ENCODE measurements at places on chromosomes 12 and 14.

GRCh38 chr12:125065919-125066570 is 810 bp downstream of the AACS start:
- H3K36me3 ChIP-seq: no peaks in the 10 kb centered on the region
- H3K27me3 ChIP-seq: no peaks in the 10 kb centered on the region
- no peak overlapping the region for H3K27ac ChIP-seq
- peaks cover 27% of the 10 kb centered on the region for H3K4me1 ChIP-seq

DNA sequence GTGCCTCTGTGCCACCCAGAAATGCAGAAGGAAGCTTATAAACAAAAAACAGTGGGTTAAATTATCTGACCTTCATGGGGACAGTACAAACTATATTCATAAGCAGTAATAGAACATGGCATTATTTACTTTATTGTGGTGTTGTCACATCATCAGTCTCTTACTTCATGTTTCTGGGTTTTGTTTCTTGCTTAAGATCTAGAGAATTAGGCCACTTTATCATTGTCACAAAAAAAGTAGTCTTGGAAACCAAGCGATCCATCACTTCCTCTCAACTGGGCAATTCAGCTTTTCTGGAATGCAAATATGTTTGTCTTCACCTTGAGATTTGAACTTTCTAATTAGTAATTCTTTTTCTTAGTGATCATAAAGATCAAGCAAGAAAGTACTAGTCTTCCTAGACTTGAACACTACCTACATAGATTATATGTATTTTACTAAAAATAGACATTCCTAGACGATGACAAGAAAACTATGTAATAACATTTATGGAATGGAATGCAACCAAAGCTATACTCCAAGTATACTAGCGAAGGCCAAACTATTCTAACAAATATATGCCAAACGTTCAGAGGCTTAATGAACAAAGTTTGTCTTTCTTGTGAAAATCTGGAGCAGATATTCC is 363.4 kb downstream of the DAD1 start:
- DNase-seq: no peak
- no peak overlapping the region for H3K27ac ChIP-seq
- peak overlapping the region; percentile 20 for H3K4me3 ChIP-seq
- H3K27me3 ChIP-seq: no peaks in the 10 kb centered on the region
- H3K4me1 ChIP-seq: peaks cover 30% of the 10 kb centered on the region

GRCh38 chr12:12007713-12008231 is 63.0 kb upstream of the BCL2L14 start:
- peaks cover 10% of the 10 kb centered on the region for H3K4me1 ChIP-seq
- DNase-seq: no peak
- no peak overlapping the region for H3K27ac ChIP-seq
- no peaks in the 10 kb centered on the region for H3K36me3 ChIP-seq

DNA sequence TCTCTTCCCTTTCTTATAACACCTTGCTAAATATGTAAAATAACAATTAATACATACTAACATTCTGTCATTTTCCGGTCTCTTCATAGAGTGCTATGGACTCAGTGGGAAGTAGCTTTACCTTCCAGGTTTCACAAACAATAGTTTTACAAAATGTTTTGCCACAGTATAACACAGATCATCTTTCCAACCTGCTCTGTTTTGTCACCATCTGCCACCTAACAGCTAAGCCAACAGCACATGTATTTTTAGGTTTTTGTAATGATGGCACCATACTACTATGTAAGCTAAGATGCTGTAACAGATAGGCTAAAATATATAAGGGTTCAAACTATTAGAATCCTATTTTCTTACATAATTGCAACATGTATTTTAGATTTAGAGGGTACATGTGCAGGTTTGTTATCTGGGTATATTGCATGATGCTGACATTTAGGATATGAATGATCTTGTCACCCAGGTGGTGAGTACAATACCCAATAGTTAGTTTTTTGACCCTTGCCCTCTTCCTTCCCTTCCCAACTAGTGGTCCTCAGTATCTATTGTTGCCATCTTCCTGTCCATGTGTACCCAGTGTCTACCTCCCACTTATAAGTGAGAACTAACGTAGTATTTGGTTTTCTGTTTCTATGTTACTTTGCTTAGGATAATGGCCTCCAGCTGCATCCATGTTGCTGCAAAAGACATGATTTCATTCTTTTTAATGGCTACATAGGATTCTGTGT is 8.7 kb downstream of the RHOJ start:
- no peaks in the 10 kb centered on the region for H3K4me1 ChIP-seq
- H3K27ac ChIP-seq: no peak overlapping the region
- H3K36me3 ChIP-seq: no peaks in the 10 kb centered on the region
- no peak overlapping the region for H3K4me3 ChIP-seq
- H3K27me3 ChIP-seq: 0 out of 2 replicates have a peak, but pooled peaks cover under 1% of the 10 kb centered on the region
- no peak for DNase-seq

DNA sequence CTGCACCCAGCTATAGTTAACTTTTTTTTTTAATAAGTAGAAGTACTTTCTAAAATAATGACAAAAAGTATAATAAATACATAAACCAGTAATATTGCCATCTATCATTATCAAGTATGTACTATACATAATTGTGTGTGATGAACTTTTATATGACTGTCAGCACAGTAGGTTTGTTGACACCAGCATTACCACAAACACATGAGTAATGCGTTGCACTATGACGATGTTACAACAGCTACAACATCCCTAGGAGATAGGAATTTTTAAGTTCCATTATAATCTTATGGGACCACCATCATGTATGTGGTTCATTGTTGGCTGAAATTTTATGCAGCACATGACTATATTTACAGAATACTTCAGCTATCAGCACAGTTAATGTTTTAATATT is 62.9 kb upstream of the VSX2 start:
- no peak for DNase-seq
- no peaks in the 10 kb centered on the region for H3K4me1 ChIP-seq
- no peak overlapping the region for H3K27ac ChIP-seq
- no peaks in the 10 kb centered on the region for H3K36me3 ChIP-seq
- H3K4me3 ChIP-seq: no peak overlapping the region
- no peaks in the 10 kb centered on the region for H3K27me3 ChIP-seq

- DNase-seq: no peak
- peaks cover 4% of the 10 kb centered on the region for H3K4me1 ChIP-seq
- no peak overlapping the region for H3K4me3 ChIP-seq
- H3K27ac ChIP-seq: no peak overlapping the region
- H3K36me3 ChIP-seq: peaks cover 2% of the 10 kb centered on the region
These were observed 8.6 kb downstream of the CIPC start for GRCh38 chr14:77106666-77107065.

- H3K27ac ChIP-seq: no peak overlapping the region
- H3K4me1 ChIP-seq: no peaks in the 10 kb centered on the region
- no peaks in the 10 kb centered on the region for H3K36me3 ChIP-seq
- no peaks in the 10 kb centered on the region for H3K27me3 ChIP-seq
These were observed 354.3 kb downstream of the CEP128 start for GRCh38 chr14:80587096-80587724.

DNA sequence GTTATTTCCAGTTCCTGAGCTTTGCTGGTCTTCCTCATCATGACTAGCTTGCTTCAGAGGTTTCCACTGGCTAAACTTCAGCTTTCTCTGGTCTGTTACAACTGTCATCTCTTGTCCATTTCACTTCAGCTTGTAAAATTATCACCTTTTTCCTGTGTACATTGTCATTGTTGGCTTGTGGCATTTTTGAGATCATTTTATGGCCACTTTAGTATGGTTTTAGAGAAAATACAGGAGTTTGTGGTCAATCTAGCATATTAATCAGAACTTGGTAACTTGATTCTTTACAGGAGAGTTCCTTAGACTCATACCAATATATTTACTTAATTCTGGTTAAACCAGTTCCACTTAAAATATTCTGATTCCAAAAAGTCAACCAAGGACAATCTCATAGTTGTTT is 235.9 kb upstream of the KITLG start:
- DNase-seq: no peak
- no peaks in the 10 kb centered on the region for H3K4me1 ChIP-seq
- no peak overlapping the region for H3K4me3 ChIP-seq

- no peak overlapping the region for H3K4me3 ChIP-seq
- no peak overlapping the region for H3K27ac ChIP-seq
These were observed 1.7 kb downstream of the KSR2 start for GRCh38 chr12:117967043-117967442.

GRCh38 chr14:105503296-105503640 is 12.2 kb downstream of the TEDC1 start:
- peaks cover 10% of the 10 kb centered on the region for H3K4me1 ChIP-seq
- no peaks in the 10 kb centered on the region for H3K27me3 ChIP-seq
- H3K27ac ChIP-seq: no peak overlapping the region
- H3K36me3 ChIP-seq: no peaks in the 10 kb centered on the region
- H3K4me3 ChIP-seq: no peak overlapping the region

GRCh38 chr12:114425031-114425626 is 19.2 kb upstream of the TBX5 start:
- DNase-seq: no peak
- H3K4me1 ChIP-seq: no peaks in the 10 kb centered on the region
- H3K27ac ChIP-seq: no peak overlapping the region
- no peak overlapping the region for H3K4me3 ChIP-seq
- no peaks in the 10 kb centered on the region for H3K36me3 ChIP-seq
- H3K27me3 ChIP-seq: no peaks in the 10 kb centered on the region

- no peaks in the 10 kb centered on the region for H3K36me3 ChIP-seq
- no peaks in the 10 kb centered on the region for H3K27me3 ChIP-seq
- H3K4me1 ChIP-seq: no peaks in the 10 kb centered on the region
These were observed 229.4 kb downstream of the BCL11B start for GRCh38 chr14:99042381-99043266.

- H3K4me1 ChIP-seq: no peaks in the 10 kb centered on the region
- H3K27ac ChIP-seq: no peak overlapping the region
- H3K27me3 ChIP-seq: no peaks in the 10 kb centered on the region
- no peak for DNase-seq
- H3K36me3 ChIP-seq: no peaks in the 10 kb centered on the region
These were observed 56.9 kb upstream of the E2F7 start for GRCh38 chr12:77122236-77122635.

- H3K36me3 ChIP-seq: no peaks in the 10 kb centered on the region
- no peak overlapping the region for H3K4me3 ChIP-seq
- no peaks in the 10 kb centered on the region for H3K27me3 ChIP-seq
- H3K4me1 ChIP-seq: no peaks in the 10 kb centered on the region
- no peak overlapping the region for H3K27ac ChIP-seq
These were observed 13.9 kb upstream of the ATP2A2 start for GRCh38 chr12:110266980-110267620.

- no peaks in the 10 kb centered on the region for H3K4me1 ChIP-seq
- no peaks in the 10 kb centered on the region for H3K27me3 ChIP-seq
- DNase-seq: no peak
- no peaks in the 10 kb centered on the region for H3K36me3 ChIP-seq
These were observed 39.9 kb downstream of the RAB35 start for GRCh38 chr12:120076651-120077050.

DNA sequence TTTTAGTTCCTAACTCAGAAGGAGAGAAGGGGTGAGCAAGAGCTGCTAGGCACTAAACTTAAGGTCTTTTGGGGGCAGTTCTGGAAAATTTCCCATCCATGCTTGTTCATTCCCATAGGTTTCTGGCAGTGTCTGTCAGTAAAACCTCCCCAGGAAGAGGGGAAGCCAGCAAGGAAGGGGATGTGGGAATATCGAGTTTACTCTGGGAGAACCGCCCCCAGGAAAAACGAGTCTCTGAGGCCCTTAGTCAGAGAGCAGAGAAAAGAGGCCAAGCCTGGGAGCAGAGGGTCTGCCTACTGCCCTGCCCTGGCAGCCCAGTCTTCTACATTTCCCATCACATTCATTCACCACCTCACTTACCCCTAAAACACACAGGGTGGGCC is 55.9 kb downstream of the TMCC3 start:
- no peaks in the 10 kb centered on the region for H3K4me1 ChIP-seq
- no peak overlapping the region for H3K4me3 ChIP-seq
- H3K36me3 ChIP-seq: no peaks in the 10 kb centered on the region
- no peaks in the 10 kb centered on the region for H3K27me3 ChIP-seq
- no peak for DNase-seq
- H3K27ac ChIP-seq: no peak overlapping the region

DNA sequence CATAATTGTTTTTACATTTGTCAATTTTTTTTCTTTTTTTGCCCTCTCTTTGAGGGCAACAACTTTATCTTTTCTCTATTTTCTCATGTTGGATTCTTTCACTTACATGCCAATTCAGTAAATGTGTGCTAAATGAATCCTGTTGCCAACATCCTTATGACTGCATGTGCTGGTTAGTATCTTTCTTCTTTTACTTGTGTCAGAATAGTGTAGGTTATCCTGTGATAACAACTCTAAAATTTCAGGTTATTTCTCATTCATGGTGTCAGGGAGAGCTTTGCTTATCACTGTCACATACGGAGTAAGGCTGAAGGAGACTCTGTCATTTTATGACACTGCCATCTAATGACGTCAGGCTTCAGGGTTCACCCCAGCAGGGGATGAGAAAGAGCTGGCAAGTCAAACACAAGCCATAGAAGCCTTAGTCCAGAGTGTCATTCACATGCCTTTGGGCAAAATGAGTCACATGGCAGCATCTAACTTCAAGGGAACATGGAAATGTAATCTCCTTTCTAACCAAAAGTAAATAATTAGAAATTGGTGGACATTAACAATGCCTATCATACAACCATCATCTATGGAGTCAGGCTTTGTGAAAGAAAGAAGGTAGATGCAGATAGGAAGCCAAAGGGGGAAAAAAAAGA is 242.5 kb upstream of the ATP2B1 start:
- no peak overlapping the region for H3K27ac ChIP-seq
- H3K4me1 ChIP-seq: no peaks in the 10 kb centered on the region
- no peaks in the 10 kb centered on the region for H3K27me3 ChIP-seq
- H3K36me3 ChIP-seq: no peaks in the 10 kb centered on the region
- no peak for DNase-seq
